ENCODE measurements at places on chromosomes 12 and 14.

DNA sequence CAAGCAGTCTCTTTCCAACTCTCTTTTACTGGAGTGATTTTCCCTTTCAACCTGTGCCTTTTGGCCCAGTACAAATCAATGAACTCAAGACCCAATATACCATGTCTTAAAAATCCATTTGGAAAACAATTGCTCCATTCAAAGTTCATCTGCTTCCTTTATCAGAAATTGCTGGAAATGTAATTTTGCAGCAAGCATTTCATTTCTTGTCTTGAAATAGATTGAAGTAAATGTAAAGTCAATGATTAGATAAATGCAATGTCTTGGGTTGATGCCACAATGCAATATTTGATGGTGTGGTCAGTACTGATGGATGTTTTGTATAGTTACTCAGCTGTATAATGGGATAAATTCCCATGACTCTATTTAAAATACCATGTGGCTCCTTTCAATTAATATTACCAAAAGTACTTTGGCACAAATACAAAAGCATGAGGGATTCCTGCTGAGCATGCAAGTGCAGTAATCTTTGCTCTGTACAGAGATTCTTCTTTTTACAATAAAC, 707.7 kb upstream of the NOVA1 start:
- DNase-seq, result no peak

GRCh38 chr12:14290951-14291350, 74.5 kb upstream of the ATF7IP start:
- no peak for DNase-seq

- no peak for DNase-seq
Observed at GRCh38 chr12:2858334-2858733, 1.5 kb upstream of the TEX52 start.

DNA sequence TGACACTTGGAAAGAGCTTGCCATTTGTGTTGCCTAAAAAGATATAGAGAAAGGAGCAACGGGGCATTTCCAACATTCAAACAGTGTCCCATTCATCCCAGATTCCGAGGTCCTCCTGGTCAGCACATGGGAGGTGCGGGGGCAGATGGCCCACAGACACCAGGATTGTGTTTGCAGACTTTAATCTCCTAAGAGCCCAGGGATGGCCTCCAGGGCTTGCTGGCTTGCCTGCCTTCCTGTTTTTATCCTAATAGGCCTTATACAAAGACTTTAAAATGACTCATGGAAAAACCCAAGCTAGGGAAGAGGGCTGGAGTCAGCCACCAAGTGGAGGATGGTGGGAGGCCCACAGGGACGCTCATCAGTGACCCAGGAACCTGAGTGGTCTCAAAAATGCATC, 21.5 kb upstream of the FAM181A start:
- peak; percentile 31 for DNase-seq

DNA sequence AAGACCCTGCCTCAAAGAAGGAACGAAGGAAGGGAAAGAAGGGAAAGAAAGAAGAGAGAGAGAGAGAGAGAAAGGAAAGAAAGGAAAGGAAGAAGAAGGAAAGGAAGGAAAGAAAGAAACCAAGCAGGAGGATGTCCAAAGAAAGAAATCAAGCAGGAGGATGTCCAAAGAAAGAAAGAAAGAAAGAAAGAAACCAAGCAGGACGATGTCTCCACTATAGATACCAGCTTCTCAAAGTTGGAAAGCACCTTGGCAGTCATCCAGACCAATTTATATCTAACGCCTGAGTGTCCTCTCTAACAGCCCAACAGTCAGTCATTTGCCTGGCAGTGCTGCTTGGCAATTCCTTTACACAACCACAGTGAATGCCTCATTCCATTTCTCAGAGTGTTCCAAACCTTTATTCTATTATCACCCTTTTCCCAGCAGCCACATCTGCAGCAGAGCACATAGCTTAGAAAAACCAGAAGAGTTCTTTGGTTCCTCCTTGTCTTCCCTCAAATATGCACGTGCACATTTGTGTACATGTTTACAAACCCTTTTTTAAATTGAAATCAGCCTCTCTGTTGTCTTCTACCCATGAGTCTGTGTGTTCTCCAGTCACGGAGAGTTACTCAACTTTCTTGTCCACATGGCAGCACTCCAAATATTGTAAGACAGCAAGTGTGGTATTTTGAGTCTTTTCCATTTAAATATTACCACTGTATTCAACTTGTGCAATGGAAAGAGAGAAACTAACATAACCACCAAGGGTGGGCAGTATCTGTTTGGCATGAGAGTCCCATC, 138.4 kb downstream of the STXBP6 start:
- DNase-seq, result peak; percentile 26

- no peak for DNase-seq
Observed at GRCh38 chr14:95345032-95345431, 25.3 kb upstream of the CLMN start.

- DNase-seq, result no peak
Observed at GRCh38 chr14:88481794-88482193, 73.0 kb downstream of the PTPN21 start.

- DNase-seq, result no peak
Observed at GRCh38 chr12:84313323-84313675, 599.3 kb downstream of the SLC6A15 start.

DNA sequence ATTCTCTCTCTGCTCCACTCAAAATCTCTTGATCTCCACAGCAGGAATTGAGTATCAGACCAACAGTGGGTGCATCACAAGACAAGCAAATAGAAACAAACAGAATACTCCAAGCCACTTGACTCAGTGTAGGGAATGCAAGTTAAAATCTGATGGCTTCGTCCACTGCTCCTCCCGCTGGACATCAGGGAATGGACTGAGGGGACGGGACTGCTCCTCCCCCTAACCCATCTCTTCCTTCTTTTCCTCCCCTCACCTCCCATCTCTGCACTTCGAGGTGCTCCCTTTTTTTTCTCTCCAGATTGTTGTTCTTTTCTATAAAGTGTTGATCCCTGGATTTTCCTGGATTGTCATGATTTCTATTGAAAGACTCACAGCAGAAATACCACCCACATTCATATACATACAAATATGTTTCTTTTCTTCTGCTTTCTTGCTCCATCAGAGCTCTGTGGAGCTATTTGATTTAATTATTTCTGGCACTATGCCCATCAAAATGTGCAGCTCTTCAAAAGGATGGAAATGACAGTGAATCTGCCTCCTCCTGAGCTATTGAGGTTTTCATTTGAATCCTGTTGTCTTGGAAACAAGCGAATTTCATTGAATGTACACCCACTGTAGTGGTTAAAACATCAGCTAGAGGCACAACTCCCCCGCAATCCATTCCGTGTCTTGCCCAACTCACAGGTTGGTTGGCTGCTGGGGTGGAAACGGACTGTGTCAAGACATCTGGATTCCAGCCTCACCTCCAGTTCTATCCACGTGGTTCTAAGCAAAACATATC, 199.7 kb downstream of the SPTSSA start:
- no peak for DNase-seq

- no peak for DNase-seq
Observed at GRCh38 chr12:120136093-120136770, 19.7 kb upstream of the RAB35 start.

GRCh38 chr14:70995671-70996070, 88.4 kb downstream of the PCNX1 start:
- DNase-seq, result peak; percentile 15

GRCh38 chr12:106248846-106249371, 1.1 kb upstream of the CKAP4 start:
- DNase-seq, result peak; percentile 81

GRCh38 chr12:14635776-14636175, 60.6 kb downstream of the GUCY2C start:
- peak; percentile 24 for DNase-seq

DNA sequence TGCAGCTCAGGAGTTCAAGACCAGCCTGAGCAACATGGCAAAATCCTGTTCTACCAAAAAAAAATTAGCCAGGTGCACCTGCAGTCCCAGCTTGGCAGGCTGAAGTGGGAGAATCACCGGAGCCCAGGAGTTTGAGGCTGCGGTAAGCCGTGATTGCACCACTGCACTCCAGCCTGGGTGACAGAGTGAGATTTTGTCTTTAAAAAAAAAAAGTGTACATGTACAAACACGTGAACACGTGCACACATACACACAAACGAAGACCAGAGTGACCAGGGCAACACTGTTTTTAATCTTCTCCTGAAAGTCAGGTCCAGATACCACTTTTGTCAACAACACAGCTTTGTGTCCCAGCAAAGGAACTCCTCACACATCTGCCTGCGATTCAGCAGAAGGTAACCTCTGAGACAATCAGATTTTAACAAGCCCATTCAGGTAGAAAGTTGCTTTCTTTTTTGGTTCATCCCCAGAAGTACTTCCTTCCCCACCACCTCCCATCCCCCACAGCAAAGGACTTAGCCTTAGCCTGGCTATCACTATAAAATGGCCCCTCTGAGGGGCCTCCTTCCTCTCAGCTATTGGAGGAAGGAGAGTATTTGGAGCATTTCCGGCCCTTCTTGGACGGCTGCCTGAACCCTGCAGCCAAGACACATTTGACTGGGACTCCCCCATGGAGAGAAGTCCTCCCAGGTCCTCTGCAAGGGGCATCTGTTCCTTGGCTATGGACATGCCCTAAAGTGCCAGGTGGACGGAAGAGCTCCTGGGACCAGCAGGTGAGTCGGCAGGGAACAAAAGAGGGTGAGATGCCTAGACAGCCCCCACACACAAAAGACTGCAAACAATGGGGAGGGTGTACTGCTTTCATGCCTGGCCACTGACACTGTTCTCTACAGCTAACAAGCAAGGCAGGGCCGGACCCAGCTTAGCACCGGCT, 9.8 kb downstream of the CTDSP2 start:
- DNase-seq, result peak; percentile 82

GRCh38 chr12:115998119-115998633, 279.3 kb downstream of the MED13L start:
- peak; percentile 69 for DNase-seq

DNA sequence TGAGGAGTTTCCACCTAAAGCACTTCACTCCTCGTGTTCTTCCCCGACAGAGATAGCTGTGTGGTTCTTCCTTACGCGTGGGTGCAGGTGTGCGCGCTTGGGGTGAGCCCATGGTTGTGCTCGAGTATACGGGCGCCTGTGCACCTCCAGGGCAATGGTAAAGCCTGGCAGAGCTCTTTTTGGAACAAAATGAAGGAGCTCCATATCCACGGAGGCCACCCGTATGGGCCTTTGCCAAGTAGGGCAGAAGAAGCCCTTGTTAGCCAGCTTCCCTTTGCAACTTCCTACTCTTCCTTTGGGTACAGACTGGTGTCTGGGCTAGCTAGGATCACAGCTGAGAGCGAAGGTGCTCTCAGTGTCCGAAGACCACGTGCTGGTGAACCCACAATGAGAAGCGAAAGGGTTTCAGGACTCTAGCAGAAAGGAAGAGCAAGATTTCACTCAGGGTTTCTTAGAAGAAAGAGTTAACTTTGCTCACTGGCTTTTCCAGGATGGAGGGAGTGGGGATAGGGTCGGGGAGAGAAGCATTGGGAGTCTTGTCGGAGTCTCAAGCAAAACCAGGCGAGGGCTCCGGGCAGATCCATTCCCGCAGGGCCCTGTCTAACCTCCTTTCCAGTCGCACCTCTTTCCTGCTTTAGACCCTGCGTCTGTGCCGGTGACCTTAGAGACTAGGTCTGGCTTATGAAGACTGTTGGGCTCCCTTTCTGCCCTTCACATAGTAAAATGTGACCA, 960 bp upstream of the LRFN5 start:
- peak; percentile 15 for DNase-seq

- peak; percentile 85 for DNase-seq
Observed at GRCh38 chr14:44316647-44317440, 190.2 kb downstream of the FSCB start.

GRCh38 chr12:12797794-12798152, 12.3 kb downstream of the APOLD1 start:
- no peak for DNase-seq

- DNase-seq, result no peak
Observed at GRCh38 chr12:51306507-51306906, 17.5 kb downstream of the BIN2 start.

DNA sequence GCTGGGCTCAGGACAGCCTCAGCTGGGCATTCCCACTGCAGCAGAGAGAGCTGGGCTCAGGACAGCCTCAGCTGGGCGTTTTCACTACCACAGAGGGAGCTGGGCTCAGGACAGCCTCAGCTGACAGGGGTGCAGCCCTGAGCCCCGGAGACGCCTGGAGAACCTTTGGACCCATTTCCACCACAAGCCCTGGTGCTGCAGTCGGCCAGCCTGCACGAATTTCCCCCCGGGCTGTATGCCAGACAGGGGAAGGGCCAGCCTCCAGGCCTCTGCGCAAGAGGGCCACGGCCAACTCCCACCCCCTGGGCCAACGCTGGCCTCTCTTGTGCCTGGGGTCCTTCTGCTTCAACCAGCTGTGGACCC, 2.6 kb upstream of the C14orf180 start:
- no peak for DNase-seq

GRCh38 chr12:98814254-98814653, 169.2 kb downstream of the APAF1 start:
- DNase-seq, result no peak

- DNase-seq, result no peak
Observed at GRCh38 chr14:89219051-89219450, 198.0 kb downstream of the FOXN3 start.

GRCh38 chr12:123571343-123571813, 13.0 kb upstream of the TMED2 start:
- peak; percentile 70 for DNase-seq

DNA sequence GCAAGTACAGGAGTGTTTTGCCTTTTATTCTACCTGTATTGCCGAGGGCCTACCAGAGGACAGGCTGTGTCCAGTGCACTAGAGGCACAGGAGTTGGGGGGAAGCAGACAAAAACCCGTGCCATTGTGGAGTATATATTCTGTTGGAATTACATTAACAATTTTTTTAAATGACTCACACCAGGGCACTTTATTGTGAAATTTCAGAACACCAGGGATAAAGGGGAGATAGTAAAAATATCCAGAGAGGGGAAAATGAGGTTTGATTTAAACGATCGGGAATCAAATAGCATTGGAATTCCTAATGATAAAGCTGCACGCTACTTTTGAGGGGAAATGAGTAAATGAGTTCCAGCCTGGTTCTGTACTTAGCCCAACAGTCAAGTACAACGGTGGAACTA, 123.2 kb downstream of the PELI2 start:
- DNase-seq, result peak; percentile 8

DNA sequence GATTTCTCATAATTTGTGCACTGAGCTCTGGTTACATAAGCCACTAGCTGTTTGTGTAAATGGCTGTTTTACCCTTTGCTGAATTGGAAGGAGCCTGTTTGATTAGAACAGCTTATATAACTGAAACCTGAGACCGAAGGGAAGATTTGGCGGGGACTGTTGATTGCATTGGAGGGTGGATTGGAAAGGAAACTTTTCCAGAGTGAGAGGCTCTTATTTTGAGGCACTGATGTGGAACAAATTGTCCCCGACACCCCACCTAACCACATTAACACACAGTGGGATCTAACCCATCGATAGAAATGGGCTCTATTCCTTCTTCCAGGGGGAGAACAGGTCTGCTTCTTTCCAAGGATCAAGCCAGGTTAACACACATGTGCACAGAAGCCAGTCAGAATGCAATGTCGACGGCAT, 51.7 kb downstream of the TMEM30B start:
- no peak for DNase-seq

DNA sequence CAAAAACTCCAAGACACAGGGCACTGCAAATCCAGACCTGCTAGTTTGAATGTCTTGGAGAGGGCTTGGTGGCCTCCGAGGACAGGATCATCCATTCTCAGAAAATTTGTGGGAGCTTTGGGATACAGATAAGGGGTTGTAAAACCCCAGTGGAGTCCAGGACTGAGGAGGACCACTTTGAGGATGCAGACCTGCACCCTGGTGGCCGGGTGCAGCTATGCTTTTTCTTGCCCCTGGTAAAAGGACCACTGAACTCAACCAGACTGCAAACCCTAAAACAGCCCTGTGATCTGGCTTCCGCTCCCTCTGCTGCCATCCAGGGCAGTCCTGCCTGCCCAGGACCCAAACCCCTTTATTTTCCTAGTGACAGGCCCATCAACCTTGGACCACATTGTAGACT, 169.5 kb upstream of the DAAM1 start:
- peak; percentile 33 for DNase-seq

All from ELR (cell line).